Lung microvascular endothelial cell (primary cell): ENCODE measurements at places on chromosomes 6 and 20. TPM values are rescaled to one million over a fixed set of nuclear protein-coding genes. Genes with fewer than 3 reads are reported as not detected.

Gene C20orf204
- 4.8 and 6.9 TPM in 2 replicates for total RNA-seq

Gene SLC22A16
- not detected in 2 replicates for total RNA-seq

Gene NOTCH4
- total RNA-seq: 9.1 and 14.8 TPM in 2 replicates

Gene C6orf58
- not detected in 2 replicates for total RNA-seq

Gene UNC93A
- not detected in 2 replicates for total RNA-seq

Gene ZSCAN26
- total RNA-seq: 6.5 and 7.1 TPM in 2 replicates

Gene GGTLC1
- total RNA-seq: not detected in 2 replicates

Gene MTFR2
- 0.60 and 1.1 TPM in 2 replicates for total RNA-seq

Gene ANKEF1
- 0.65 and 0.99 TPM in 2 replicates for total RNA-seq

Gene ACOT13
- total RNA-seq: 3.2 and 3.9 TPM in 2 replicates

Gene YTHDF1
- 12.4 and 16.1 TPM in 2 replicates for total RNA-seq

Gene CFB
- 0.44 and 0.60 TPM in 2 replicates for total RNA-seq

Gene TEAD3
- 0.20 and 0.22 TPM in 2 replicates for total RNA-seq

Gene SLC32A1
- not detected in 2 replicates for total RNA-seq

Gene OR2H1
- not detected in 2 replicates for total RNA-seq

Gene CCN6
- total RNA-seq: not detected in 2 replicates

Gene TMC2
- total RNA-seq: not detected in 2 replicates

Gene PGC
- not detected in 2 replicates for total RNA-seq

Gene BEND3
- 1.3 and 2.6 TPM in 2 replicates for total RNA-seq

Gene TTI1
- total RNA-seq: 12.0 and 14.7 TPM in 2 replicates

Gene CALHM6
- 1.1 and 2.6 TPM in 2 replicates for total RNA-seq

Gene RNF182
- total RNA-seq: under 0.01 and 0.22 TPM in 2 replicates

Gene GJE1
- total RNA-seq: not detected in 2 replicates

Gene IRAK1BP1
- 1.5 and 2.2 TPM in 2 replicates for total RNA-seq

Gene BTN3A1
- 6.8 and 11.5 TPM in 2 replicates for total RNA-seq

Gene KIF13A
- total RNA-seq: 19.4 and 23.3 TPM in 2 replicates

Gene HCRTR2
- not detected in 2 replicates for total RNA-seq

Gene CLIC5
- total RNA-seq: under 0.01 TPM in 1 of 2 replicates, not detected in the other

Gene TSHZ2
- 0.22 and 4.0 TPM in 2 replicates for total RNA-seq

Gene DSP
- 19.2 and 76.0 TPM in 2 replicates for total RNA-seq

Gene LY6G6F
- not detected in 2 replicates for total RNA-seq

Gene GPSM3
- total RNA-seq: 6.2 and 7.0 TPM in 2 replicates

Gene VSTM2L
- under 0.01 TPM in 2 replicates for total RNA-seq

Gene KCNK15
- total RNA-seq: not detected in 2 replicates

Gene DUSP15
- total RNA-seq: 0.65 and 0.79 TPM in 2 replicates

Gene C20orf96
- total RNA-seq: 1.4 and 2.4 TPM in 2 replicates

Gene PRR18
- not detected in 2 replicates for total RNA-seq

Gene GSTA3
- not detected in 2 replicates for total RNA-seq

Gene POPDC3
- under 0.01 and 0.87 TPM in 2 replicates for total RNA-seq

Gene CNKSR3
- 3.5 and 8.1 TPM in 2 replicates for total RNA-seq

Gene TRERF1
- total RNA-seq: not detected in 2 replicates

Gene FOXA2
- total RNA-seq: not detected in 2 replicates

Gene BHLHE23
- not detected in 2 replicates for total RNA-seq

Gene KCNK5
- total RNA-seq: under 0.01 TPM in 1 of 2 replicates, not detected in the other

Gene NHLRC1
- total RNA-seq: 0.65 and 0.99 TPM in 2 replicates

Gene RPP40
- 14.2 and 25.2 TPM in 2 replicates for total RNA-seq

Gene PRL
- total RNA-seq: not detected in 2 replicates

Gene SAMD10
- total RNA-seq: 3.1 and 3.2 TPM in 2 replicates

Gene DPPA5
- not detected in 2 replicates for total RNA-seq

Gene TBXT
- total RNA-seq: not detected in 2 replicates

Gene TBP
- 5.2 and 7.9 TPM in 2 replicates for total RNA-seq

Gene SCRT2
- total RNA-seq: not detected in 2 replicates

Gene ANKRD66
- not detected in 2 replicates for total RNA-seq

Gene FAM135A
- total RNA-seq: 9.1 and 9.2 TPM in 2 replicates
